ENCODE measurements at places on chromosomes 6 and 20. TPM values are rescaled to one million over a fixed set of nuclear protein-coding genes. Genes with fewer than 3 reads are reported as not detected.

DNA sequence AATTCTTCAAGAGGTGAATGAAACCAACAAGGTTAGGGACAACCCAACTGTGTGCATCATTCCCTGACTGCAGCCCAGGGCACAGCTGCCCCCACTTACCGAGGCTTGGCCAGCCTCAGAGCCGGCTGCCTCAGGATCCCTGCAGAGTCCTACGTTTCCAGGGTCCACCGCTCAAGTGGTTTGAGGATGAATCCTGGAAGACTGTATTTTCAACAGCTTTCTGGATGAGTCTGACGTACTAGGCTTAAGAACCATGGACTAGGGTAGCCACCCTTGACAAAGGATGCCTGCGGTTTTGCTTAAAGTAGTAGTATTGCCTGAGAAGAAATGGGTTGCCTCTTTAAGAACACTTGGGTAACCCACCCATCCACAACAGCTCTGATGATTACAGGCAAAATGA is 101.4 kb downstream of the FOXC1 start:
- no peak for DNase-seq

DNA sequence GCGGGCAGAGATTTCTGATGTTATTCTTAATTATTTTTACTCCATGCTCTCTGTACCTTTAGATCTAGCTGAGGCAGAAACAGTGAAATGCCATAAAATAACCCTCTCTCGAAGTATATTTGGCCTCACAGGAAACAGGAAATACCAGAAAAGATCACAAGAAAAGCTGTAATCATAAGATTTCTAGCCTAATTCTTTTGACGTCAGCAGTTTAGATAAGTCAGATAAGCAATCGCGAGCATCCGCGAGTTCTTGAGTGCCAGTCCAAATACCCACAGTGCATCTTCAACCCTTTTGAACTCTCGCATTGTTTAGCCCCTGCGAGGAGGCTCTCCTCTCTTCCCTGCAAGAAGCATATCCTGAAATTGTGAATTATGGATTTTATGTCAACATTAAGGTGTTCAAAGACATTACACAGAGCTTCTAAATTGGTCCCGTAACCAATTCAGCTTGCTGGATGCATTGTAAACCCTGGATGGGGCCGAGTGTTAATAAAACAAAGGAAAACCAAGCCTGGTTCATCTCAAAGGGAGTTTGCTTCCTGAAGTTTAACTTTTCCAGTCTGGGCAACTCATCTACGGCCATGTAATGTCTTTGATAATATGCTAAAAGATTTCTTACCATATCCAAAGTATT is 198.9 kb downstream of the MTFR2 start:
- DNase-seq, result no peak

DNA sequence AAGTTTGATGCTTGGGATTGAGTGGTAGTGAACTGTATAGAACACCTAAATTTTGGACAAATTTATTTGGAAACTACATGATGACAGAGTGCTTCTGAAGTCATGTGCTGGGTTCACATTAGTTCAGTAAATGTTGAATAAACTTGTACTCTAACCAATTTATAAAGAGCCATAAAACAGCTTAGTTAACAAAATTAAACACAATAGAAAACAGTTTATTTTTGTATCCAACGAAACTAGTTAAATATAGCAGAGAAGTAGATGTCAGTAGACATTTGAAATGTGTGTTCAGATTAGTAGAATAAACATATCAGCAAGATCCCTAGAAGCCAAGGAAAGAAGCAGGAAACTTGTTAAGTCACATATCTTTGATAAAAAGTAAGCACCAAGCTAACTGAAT is 32.1 kb downstream of the SCAF8 start:
- DNase-seq, result no peak

DNA sequence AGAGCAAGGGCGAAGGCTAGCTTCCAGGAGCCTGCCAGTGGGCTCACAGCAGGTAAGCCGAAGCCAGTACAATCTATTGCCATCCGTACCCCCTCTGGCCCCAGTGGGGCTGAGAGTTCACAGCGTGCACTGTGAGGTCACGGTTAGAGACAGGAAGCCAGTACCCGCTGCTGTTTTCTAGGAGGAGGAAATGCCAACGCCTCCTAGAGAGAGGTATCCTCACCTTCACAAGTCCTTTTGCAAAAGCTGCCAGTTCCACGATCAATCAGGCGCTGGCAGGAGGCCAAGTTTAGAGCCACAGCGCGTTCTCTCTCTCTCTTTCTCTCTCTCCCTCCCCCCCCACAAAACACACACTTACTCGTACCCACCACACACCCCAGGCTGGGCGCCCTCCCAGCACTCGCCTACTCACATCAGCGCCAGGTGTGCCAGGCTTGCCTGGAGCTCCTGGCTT is 22.5 kb downstream of the COL9A1 start:
- no peak for DNase-seq

- DNase-seq, result no peak
Observed at GRCh38 chr20:57791966-57792365, 82.2 kb upstream of the PMEPA1 start.

The ROS1 gene
- 0.08 TPM for polyA plus RNA-seq

GRCh38 chr20:33676652-33677645 is 2.7 kb upstream of the NECAB3 start:
- DNase-seq, result no peak

GRCh38 chr6:44061375-44062104 is 65.7 kb downstream of the MRPL14 start:
- no peak for DNase-seq

The MRPL14 gene
- polyA plus RNA-seq, result 54.9 TPM

The PAX1 gene
- 0.06 TPM for polyA plus RNA-seq

The C20orf144 gene
- polyA plus RNA-seq, result 0.32 TPM

- no peak for DNase-seq
Observed at GRCh38 chr20:60057866-60058807, 99.9 kb downstream of the CDH26 start.

DNA sequence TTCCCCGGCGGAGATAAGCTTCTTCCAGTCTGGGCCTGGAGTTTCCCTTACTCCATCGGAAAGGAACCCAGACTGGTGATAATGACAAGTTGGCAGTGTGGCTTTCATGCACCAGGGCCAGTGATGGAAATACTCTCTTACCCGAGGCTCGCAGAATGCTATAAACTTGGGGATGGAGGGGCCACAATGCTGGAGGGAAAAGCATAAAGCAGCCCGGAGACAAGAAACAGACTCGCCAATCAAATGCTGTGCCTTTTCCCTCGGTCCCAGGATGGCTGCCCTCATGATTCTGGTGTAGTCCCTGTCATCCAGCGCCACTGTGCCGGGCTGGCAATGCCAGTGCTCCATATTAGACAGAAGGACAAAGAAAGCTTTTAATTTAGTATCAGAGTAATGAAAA is 325.6 kb downstream of the THBS2 start:
- no peak for DNase-seq

The RNF182 gene
- polyA plus RNA-seq, result 3.2 TPM

The CD24 gene
- 1,220 TPM for polyA plus RNA-seq

The FOXA2 gene
- 0.08 TPM for polyA plus RNA-seq

The NEU1 gene
- 79.3 TPM for polyA plus RNA-seq

The GSTA4 gene
- polyA plus RNA-seq, result 118 TPM

The HLA-DQA2 gene
- polyA plus RNA-seq, result 0.37 TPM

- DNase-seq, result no peak
Observed at GRCh38 chr6:129996387-129996786, 22.0 kb upstream of the L3MBTL3 start.

DNA sequence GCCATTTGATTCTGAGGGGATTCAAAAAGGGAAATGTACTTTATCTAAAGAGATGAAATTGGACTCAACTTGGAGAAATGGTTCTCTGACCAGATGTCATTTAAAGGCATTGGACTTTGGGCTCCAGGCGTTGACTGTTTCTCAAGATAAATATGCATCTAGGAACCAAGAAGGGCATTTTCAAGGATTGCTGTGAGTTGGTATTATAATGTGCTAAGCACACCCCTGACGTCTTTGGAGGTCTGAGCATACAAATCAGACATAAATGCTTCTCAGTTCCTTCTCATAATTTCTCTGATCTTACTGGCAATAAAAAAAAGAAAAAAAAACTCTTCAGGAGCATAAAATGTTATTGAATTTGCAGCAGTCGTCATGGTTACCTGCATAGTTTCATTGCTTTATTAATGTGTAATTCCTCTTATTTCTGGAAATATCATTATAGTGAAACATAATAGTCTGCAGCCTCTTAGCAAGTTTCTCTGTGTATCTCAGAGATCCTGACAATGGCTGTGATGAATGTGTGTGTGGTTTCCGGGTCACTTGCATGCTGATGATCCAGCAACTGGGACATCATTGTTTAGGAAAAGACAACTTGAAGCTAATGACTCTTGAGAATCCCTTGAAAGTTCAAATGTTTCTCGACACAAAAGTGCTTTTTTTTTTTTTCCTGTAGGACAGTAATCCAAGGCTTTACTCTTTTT is 136.0 kb downstream of the AIG1 start:
- peak; percentile 22 for DNase-seq

GRCh38 chr6:14695579-14695978 is 550.3 kb upstream of the JARID2 start:
- no peak for DNase-seq

DNA sequence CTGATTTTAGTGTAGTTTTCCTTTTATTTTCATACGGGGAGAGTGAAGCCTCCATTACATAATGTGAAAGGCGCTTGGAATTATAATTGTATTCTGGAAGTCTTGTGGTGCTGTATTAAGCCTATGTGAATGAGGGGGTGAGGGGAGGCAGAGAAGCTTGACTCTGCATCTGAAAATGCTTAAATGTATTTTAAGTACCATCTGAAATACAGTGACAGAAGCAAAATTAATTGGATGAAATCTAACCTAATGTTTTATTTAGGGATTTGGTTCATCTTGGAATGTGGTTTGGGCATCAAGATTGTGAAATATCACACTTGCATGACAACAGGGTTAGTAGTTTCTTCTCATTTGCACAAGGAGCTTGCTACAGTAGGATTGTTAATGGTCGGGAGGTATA is 41.2 kb downstream of the TMEM200A start:
- DNase-seq, result no peak

DNA sequence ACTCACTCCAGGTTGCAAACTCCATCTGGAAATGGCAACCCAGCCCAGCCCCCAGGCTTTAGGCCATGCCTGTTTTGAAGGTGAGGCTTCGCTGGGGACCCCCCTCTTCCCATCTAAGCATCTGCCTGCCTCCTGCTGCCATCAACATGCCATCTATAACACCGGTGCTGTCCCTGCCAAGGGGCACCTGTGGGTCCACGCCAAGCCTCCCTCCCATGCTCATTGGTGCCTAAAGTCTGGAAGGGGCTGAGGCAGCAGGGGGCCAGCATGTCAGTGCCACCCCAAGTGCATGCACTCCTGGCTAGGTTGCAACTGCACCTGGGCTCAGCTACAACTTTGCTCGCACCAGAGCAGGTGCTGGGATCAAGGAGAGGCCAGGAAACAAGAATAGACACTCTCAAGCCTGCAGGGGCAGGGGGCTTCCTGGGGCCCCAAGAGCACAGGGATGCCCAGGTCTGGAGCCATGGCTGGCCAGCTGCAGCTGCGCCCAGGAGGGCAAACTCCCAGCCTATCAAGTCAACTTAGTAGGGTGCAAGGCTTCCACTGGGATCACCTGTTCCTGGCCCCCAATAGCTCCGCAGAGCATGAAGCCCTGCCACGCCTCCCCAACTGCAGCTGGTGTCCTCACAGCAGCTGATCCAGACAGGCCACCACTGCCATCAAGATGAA is 151.3 kb upstream of the HSF2 start:
- no peak for DNase-seq

Data from renal cortex interstitium (tissue), 15 donors.